ENCODE measurements at places on chromosomes 16 and 17.

GRCh38 chr17:31677681-31678080, 181.4 kb downstream of the COPRS start:
- DNase-seq: no peak

- peak; percentile 32 for DNase-seq
These were observed 2.9 kb upstream of the CRYBA1 start for GRCh38 chr17:29243792-29244191.

DNA sequence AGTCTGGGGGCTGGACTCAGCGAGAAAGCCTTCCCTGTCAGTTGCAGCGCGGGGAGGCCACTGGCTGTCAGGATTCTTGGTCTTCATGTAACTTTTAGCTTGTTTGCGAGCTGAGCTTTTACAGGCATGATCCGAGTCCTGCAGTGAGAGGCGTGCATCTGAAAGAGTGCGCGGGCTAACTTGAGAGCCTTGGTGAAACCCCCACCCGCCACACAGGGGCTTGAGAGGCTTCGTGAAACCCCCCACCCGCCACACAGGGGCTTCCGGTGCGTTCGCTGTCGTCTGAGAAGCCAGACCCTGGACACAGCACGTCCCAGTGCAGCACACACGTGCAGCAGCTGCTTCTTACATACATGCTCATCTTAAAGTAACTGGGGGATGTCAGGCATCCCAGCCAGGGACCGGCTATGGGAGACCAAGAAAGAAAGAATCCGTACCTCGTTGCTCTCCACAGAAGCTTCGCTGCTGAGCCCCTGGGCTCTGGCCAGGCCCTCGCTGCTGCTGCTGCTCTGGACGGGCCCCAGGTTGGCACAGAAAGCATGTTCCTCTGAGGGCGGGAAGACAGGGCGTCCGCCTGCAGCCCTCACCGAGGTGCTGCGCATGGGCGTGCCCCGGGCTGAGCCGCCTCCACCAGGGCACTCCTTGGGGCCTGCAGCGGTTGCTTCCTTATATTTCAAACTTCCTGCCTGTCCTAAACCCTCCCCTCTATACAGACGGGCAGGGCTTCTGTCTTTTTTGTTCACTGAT, 7.8 kb downstream of the NUDT16L1 start:
- DNase-seq: no peak

DNA sequence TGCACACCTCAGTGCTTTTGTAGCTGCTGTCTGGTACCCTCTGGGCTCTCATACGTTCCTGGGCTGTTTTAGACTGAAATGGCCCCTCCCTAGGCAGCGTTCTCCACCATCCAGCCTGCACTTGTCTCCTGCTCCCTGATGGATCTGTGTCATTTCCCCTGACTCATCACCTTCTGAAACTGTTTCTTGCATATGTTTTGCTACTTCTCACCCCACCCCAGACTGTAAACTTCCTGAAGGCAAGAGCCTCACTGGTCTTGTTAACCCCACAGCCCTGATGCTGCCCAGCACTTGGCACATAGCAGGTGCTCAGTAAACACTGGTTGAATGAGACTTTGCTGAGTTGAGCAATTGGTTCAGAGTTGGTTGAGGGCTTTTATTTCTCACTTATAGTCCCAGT, 78.7 kb downstream of the CRISPLD2 start:
- no peak for DNase-seq

DNA sequence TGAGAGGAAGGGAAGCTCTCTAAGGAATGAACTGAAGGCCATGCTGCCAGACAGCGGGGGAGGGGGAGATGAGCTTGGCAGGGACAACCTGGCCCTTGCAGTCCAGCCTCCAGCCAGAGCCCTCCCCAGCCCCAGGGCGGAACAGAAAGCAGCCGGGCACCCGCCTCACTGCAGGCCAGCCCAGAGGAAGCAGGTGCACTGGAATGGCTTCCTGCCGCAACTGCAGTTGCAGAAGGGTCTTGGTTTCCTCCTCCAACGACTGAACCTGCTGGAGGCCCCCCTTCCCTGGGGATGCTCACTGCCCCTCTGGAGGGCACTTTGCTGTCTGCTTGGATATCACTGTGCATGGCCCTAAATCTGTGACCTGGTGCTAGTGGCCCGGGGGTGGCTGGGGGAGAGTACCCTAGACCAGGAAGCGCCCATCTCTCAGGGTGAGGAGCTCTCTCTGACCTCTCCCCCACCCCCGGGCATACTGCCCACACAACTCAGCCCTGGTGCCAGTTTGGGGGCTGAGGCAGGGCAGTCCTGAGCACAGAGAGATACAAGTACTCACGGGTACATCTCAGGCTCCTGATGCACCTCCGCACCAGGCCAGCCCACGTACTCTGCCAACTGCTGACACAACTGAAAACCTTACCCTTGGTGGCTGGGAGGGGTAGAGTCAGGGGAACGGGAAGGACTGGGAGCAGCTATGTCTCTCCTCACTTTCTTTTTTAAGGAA, 41.1 kb downstream of the MYO18A start:
- DNase-seq: no peak

DNA sequence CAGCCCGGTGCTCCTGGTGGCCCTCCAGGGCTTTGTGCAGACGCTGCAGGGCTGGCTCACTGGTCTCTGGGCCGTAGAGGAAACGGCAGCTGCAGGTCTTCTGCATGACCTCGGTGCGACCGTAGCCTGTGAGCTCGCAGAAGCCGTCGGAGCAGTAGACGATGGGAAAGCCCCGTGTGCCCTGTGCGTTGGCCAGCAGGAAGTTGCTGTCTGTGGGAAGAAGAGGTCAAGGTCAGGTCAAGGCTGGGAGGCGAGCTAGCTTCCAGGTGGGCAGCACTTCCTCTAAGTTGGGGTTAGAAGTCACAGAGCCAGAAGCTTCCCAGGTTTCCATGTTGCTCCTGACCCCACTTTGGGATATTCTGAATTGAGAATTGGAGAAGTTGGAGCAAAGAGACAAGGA, 2.1 kb downstream of the KCNH4 start:
- DNase-seq: no peak

GRCh38 chr17:78889531-78889930, 13.5 kb downstream of the CEP295NL start:
- no peak for DNase-seq

- no peak for DNase-seq
These were observed 77.6 kb downstream of the EMP2 start for GRCh38 chr16:10502776-10503175.

DNA sequence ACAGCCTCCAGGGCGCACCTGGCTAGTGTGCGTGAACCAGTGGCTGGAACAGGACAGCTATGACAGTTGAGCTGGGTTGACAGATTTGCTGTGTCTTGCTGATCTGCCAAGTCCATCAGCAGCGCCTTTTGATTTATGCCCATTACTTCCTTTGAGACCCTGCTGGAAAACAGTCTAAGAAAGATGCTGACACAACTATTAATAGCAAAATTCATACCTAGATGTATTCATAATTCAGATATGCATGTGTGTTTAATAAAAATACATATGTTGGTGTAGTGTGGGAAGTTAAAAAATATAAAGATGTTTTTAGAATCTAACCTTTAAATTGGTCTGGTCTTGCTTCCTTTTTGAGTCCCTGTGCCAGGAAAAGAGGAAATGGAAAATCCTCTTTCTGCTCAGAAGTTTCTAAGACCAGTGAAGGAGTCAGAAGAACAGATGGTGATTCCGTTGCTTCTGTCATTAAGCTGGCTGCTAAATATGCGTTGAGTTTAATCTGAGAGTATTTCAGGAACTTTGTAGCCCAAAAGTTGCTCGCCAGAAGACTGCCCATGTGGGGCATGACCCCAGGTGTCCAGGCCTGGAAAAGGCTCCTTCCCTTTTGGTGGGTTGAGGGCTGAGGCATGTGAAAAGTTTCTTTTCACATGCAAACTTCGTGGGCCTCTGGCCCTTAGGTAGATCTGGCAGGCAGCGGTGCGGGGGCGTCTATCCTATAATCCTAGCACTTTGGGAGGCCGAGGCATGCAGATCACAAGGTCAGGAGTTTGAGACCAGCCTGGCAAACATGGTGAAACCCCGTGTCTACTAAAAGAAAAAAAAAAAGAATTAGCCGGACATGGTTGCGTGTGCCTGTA, 40.0 kb upstream of the ENDOV start:
- no peak for DNase-seq

GRCh38 chr16:60073376-60073775, 1339.3 kb upstream of the GOT2 start:
- DNase-seq: no peak

DNA sequence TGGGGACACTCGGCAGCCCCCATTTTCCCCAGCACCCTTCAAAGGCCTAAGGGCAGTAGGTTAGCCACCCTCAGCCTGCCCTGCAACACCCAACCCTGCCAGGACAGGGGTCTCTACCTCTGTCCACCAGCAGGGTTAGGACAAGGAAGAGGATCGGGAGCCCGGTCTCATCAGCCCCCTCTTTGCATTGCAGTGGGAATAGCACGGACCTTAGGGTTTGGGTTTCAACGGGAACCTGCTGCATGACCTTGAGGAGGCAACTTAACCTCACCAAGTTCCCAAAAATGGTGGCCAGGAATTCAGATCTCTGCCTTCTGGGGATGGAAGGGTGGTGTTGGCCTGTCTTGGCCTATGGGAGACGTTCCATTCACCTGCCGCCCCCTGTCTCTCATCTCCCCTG, 20.2 kb upstream of the SPPL2C start:
- DNase-seq: no peak

- DNase-seq: no peak
These were observed 82.8 kb downstream of the MYH13 start for GRCh38 chr17:10290041-10290440.

- no peak for DNase-seq
These were observed 5.1 kb downstream of the BPTF start for GRCh38 chr17:67830440-67830839.

GRCh38 chr17:31513731-31514427, 122.4 kb downstream of the RAB11FIP4 start:
- DNase-seq: no peak

GRCh38 chr16:31008149-31008548, 2.3 kb downstream of the STX1B start:
- no peak for DNase-seq

- peak; percentile 18 for DNase-seq
These were observed 34.0 kb downstream of the NEUROD2 start for GRCh38 chr17:39573447-39574298.

DNA sequence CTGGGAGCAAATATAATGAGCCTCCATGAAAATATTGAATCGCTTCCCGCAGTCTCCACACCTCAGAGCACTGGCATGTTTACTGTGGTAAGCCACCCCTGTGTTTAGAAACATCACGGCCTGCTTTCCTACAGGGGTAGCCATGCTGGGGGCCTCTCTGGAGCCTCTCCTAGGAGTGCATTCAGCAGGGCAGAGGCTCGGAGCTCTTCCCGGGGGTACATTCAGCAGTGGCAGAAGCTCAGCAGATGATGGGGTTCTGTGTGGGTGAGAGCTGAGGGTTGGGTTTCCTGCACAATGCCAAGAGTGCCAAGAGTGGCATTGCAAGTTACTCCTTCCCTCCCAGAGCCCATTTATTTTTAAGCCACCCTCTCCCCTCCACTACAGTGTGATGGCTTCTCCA, 386.6 kb downstream of the SEC14L1 start:
- DNase-seq: no peak

DNA sequence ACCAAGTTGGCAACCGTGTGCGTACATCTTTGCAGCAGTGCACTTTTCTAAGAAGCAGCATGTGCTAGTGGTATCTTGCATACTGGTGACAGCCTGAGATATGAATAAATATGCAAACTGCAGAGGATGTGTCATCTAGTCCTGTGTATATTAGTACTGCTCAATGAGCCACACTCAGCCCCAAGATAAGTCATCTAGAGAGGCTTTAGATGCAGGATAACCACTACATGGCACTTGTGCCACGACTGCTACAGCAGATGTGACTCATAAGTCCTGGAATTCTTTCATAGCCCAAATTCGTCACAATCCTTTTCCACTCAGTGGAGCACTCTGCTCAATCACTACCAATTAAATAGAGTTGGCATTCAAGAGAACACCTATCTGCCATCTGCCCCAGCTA, 171.5 kb downstream of the AXIN2 start:
- no peak for DNase-seq

GRCh38 chr17:65561452-65562205, at the start of gene AXIN2:
Gene AXIN2 (minus strand): TSS chr17:65561648. CDS start chr17:65558620, 3,028 bp downstream.
- DNase-seq: peak; percentile 72

DNA sequence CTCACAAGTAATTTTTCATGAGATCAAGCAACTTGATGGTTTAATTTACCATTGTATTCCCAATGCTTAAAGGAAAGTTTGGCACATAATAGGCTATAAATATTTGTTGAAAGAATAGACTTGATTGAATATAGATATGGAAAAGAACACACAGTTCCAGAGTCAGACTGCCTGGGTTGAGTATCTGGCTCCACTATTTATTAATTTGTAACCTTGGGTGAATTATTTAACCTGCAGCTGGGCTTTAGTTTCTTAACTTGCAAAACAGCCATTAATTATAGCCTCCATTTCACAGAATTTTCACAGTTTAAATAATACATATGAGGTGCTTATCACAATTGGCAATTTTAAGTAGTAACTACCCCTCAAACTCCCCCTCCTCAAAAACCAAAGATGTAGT, 73.6 kb downstream of the NCOR1 start:
- no peak for DNase-seq

DNA sequence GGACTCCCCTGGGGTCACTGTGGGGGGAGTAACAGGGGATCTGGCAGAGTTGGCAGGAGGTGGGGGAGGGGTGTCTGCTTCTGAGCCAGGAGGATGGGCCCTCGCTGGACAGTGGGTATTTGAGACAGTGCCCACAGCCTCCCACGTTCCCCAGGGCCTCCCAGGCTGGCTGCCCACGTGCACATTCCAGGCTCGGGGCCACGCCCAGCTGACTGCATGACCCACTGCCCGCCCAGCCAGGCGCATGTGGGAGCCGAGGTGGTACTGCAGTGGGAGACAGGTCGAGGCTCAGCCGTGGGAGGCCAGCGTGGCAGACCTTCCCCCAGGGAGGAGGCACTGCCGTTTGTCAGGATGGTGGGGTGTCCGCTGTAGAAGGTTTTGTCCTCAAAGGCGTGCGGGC, 38.8 kb downstream of the BAHCC1 start:
- no peak for DNase-seq

DNA sequence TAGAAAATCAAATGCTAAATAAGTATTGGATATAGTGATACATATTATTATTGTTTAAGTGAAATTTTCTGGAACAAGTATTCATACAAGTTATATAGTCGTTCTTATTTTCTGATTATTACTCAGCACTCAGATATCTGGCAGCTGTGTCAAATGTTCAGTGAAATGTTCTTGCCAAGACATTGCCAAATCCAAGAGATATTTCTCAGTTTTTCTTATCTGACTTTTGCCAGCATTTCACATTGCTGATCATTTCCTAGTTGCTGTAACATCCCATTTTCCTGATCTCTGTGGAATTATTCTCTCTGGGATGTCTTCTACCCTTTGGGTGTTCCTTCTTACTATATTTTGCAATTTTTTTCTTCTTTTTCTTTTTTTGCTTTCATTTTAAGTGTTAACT, 262.3 kb downstream of the KIF2B start:
- no peak for DNase-seq

GRCh38 chr16:88813269-88814143, 1.8 kb upstream of the APRT start:
- no peak for DNase-seq

- DNase-seq: no peak
These were observed 229.3 kb downstream of the SOX9 start for GRCh38 chr17:72350073-72350472.

Measured in hematopoietic multipotent progenitor cell treated with erythropoietin and hydrocortisone succinate and interleukin-3 and kit ligand, for 8 days (in vitro differentiated cells).